ENCODE measurements at places on chromosomes 1 and 21.

DNA sequence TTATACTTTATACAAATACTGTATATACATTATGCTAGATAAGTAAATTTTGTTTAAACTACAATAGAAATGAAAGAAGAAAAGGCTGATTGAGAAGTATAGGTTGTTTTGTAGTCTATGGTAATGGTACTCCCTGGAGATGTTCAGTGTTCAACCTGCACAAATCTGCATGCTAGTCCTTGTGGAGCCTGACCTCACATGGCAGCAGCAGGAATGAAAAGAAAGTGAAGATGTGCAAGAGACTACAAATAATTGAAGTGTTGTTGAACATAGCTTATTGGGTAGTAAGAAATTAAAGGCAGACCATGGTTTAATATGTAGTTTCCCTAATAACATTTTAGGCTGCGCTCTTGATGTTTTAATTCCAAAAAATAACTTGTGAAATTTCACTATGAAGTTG, 201.2 kb downstream of the TGFB2 start:
- no peak for DNase-seq

DNA sequence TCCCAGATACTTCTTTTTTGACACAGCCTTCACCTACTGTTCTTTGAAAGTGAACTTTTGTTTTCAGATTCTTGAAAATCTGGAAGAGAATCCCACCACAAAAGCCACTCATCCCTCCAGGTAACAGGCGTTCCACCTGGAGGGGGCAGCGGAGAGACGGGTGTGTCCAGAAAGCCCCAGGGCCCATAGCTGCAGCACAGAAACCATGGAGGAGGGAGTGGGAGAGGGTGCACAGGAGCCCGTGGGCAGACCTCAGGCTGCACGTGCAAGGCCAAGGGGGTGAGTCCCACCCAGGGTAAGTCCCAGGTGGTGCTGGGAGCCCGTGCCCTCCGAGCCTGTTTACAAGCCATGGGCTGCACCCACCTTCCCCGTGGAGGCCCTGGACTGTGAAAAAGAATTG, 86.5 kb downstream of the PSMG1 start:
- DNase-seq: no peak

GRCh38 chr1:185646202-185646683, 87.9 kb upstream of the HMCN1 start:
- DNase-seq: no peak

DNA sequence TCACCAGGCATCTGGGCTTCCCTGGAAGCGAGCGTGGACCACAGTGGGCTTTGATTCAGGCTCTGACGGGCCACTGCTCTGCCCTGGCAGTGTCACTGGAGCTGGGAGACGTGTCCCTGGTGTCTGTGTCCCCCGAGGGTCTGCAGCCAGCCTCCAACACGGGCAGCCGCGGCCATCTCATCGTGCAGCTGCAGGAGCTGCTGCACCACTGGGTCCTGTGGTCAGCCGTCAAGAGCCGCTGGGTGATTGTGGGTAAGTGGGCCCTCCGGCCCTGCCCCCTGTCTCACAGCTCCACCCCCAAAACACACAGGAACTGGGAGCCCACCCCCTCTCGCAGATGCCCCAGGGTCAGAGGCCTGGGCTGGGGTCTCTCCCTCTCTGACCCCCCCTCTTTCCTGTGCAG, 40.7 kb downstream of the DISP3 start:
- DNase-seq: no peak

DNA sequence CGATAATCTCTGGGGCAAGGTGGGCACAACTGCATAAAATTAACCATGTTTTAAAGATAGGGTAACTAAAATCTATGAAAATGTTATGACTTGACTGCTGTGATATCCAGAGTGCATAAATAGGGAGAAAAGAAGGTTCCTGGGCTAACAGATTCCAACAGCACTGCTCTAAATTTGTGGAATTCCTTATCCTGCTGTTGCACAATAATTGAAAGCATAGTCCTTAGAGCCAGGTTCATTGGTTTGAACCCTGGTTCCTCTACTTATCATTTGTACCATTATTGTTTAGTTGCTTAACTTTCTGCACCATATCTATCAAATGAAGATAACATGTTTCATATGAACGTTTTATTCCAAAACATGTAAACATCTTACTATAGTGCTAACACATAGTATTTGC, 219.0 kb downstream of the NUF2 start:
- DNase-seq: no peak

DNA sequence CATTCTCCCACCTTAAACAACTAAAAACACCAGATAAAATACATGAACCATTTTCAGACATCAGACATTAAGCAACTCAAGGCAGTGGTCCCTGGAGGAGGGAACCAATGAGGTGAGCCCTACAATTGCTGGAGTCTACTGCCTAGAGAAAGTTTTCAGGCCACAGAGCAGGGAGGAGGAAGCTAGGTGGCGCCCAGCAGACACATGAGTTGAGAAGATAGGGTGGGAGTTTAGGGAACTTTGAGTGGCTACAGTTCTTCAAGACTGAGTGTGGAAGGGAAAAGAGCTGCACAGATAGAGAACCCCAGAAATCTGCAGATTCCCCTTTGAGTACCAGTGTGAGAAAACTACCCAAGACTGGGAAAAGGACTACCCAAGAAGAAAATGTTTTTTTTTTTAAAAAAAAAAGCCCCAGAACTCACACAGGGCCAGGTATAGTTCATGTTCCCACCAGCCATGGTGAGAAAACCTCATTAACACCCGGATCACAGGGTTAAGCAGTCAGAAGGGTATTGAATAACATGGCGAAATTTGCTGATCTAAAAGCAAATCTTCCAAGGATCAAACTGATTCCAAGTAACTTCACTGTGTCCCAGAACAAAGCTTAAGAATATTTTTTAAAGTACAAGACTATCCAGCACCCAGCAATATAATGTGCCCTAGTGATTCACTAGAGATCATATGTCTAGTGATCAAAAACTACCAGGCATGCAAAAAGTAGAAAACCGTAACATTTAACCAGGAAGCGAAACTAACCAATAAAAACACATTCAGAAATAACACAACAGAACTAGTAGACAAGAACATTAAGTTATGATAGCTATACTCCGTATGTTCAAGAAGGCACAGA, 12.0 kb downstream of the ALDH9A1 start:
- no peak for DNase-seq

- no peak for DNase-seq
Observed at GRCh38 chr1:100394285-100394684, 42.0 kb downstream of the CDC14A start.

GRCh38 chr1:91505086-91505485, 4.4 kb downstream of the CDC7 start:
- no peak for DNase-seq

DNA sequence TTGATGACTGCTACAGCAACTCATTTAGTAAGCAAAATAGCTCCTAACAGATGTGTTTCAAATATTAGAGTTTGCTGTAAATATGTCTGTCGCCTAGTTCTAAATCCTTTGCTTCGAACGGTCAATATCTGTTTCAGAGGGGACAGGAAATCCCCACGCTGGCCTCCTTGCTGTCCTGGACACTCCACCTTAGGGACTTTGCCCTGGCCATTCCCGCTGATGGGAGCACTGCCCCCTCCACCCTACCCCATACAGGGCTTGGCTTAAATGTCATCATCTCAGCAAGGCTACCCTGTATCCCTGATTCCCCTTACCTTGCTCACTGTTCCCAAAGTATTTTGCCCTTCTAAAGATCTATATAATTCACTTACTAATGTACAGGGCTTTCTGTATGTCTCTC, 86.1 kb upstream of the HIVEP3 start:
- DNase-seq: no peak

- DNase-seq: no peak
Observed at GRCh38 chr1:78072216-78072615, 26.4 kb downstream of the GIPC2 start.

DNA sequence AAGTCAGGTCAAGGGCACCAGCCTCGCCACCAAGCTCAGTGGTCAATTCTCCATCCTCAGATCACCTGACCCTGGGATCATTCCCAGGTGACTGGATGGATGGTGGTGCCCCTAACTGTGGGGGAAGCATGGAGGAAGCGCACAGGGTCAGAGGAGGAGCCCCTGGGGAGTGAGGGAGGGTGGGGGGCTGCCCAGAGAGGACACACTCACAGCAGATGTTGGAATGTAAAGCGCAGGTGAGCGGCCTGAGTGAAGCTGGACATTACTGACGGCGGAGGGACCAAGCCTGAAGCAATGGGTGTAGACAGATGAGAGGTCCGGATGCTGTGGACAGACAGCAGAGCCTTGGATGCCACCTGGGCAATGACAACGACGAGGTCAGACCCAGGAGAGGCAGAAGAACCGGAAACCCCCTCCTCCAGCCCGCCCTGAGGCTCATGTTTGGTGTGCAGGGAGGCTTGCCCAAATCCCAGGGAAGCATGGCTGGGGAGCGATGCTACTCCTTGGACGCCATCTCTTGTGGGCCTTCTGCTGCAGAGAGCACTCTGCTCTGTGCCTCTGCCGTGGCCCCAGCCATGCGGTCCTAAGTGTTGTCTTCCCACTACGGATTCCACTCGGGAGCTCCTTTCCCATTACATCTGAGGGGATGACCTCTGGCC, 5.7 kb upstream of the CPLANE2 start:
- DNase-seq: no peak

DNA sequence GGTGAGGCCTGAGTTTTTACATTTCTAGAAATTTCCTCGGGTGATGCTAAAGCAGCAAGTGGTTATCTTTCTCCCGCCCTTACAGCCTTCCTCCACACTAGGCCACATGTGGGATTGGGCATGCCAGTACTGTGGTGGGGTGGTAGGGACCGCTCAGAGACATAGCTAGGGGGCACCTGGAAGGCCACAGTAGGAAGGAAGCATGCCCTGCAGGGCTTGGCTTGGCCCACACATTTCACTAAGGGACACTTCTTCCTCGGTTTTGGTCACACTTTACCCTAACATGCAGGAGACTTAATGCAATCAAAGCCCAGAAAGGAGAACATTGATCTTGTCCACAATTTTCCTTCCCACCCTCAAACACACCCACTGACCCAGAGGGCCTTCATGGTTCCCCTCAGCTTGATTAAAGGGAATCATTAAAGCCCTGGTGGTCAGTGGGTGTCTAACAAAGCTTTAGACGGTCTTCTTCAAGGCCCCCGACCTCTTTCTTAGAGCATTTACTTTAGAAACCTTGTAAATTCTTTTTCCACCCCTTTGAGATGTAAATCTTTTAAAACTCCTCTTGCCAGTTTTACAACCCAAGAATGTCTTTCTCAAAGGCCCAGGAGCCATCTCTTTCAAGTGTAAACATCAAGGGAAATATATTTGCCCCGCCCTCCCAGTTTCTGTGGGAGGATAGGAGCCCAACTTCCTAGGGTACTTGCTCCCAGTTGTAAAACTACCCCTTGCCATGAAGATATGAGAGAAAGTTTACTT, 246.4 kb upstream of the PTBP2 start:
- no peak for DNase-seq

GRCh38 chr1:106055855-106056254, 1000.6 kb upstream of the PRMT6 start:
- no peak for DNase-seq

DNA sequence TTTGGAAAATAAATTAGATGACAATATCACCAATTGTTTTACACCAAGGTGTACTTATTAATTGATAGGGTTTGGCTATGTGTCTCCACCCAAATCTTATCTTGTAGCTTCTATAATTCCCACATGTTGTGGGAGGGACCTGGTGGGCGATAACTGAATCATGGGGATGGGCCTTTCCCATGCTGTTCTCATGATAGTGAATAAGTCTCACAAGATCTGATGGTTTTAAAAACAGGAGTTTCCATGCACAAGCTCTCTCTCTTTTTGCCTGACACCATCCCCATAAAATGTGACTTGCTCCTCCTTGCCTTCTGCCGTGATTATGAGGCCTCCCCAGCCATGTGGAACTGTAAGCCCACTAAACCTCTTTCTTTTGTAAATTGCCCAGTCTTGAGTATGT, 131.0 kb upstream of the LMO4 start:
- no peak for DNase-seq

- DNase-seq: no peak
Observed at GRCh38 chr21:22311741-22312462, 1313.7 kb downstream of the NCAM2 start.

GRCh38 chr1:178497903-178498478, 1.2 kb upstream of the CLEC20A start:
- no peak for DNase-seq

GRCh38 chr1:51799372-51799771, 79.2 kb downstream of the NRDC start:
- no peak for DNase-seq

GRCh38 chr1:243470502-243470901, 214.7 kb downstream of the SDCCAG8 start:
- no peak for DNase-seq

DNA sequence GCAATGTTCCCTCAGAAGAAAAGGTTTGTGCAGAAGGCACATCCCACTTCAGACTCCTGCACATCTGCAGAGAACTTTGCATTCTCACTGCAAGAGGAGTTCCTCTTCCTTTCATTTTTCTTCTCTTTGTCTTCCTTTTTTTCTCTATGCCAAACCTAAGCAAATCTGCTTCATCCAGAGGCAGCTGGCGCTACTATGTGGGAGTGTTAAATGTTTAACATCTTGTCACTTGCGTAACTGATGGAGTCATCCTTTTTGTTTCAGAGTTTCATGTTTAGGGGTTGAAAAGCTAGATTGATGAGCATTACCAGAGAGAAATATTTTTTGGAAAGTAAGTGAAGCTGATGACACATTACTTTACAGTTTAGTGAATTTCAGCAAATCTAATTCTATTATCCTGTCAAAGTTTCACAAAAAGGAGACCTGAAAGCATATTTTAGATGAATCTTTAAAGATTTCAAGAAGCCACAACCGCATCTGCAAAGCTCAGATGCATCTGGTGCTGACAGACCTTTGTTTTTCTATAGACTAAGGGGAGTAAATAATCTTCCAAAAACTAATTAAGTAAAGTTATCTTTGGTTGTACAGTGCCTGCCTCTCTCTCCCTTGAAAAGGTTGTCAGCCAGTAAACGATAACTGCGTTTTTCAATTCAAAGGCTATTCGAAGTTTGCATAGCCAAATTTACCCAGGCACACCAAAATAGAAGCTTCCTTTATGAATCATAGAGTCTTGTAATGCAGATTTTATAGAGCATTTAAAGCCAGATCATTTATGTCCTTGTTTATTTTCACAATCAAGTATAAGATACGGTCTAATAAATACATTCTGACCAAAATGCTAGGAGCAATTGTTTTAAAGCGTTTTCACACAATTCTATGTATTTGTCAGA, 1.2 kb upstream of the LRRC53 start:
- DNase-seq: no peak

DNA sequence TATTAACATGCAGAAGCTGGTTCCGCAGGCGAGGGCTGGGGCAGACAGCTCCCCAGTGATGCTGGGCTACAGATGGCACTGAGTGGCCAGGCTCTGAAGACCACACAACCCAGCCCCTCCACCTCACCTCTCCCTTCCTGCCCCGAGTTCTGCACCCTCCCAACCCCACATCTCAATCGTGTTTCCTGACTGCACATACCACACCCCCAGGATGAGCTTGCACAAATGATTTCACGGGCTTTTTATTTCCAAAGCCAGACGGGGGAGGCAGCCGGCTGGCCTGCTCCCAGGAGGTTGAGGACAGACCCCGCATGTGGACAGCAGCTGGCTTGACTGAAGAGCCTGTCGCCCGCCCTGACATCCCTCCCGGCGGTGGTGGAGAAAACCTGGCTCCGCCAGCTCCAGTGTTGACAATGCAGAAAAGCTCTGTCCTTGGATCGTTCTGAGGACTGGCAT, 21.4 kb upstream of the ALDH4A1 start:
- no peak for DNase-seq
